ENCODE measurements at places on chromosomes 7 and 10.

DNA sequence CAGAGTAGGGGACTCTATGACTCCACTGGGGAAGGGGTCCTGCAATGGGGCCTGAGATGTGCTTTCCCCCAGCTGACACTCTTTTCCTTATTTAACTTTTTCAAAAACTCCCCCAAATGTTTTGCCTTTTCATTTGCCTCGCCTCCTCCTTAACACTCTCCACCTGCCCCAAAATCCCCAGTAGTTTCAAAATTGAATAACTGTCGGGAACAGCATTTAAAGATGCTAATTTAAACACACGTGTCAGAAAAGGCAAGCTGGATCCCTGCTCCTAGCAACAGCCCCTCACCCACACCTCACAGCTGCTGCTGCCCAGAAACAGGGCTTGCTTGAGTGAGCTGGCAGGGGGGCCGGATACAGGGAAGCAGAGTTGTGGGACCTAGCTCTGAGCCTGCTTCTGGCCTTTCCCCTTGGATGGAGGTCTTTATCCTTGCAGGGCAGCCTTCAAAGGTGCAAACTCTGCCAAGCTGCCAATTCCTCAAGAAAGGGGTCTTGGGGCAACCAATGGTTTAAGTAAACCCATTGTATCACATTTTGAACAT is 115.3 kb downstream of the KCNMA1 start:
- no peak for DNase-seq

DNA sequence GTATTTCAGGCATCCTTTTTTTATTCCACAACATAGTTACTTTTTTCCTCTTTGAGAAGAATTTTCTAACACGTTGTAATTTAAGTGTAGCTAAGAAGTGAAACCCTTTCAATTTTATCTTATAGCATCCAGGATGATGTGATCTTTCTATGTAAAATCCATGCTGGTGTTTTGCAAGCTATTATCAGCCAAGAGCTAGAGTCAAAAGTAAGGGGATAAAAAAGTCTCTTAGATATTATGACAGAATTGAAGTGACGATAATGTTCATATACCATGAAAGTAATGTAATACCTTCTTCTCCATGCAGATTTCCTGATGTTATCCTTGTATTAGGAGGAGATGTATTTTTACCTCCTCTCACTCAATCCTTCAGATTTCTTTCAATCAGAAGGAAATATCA is 64.2 kb upstream of the MBL2 start:
- DNase-seq, result no peak

DNA sequence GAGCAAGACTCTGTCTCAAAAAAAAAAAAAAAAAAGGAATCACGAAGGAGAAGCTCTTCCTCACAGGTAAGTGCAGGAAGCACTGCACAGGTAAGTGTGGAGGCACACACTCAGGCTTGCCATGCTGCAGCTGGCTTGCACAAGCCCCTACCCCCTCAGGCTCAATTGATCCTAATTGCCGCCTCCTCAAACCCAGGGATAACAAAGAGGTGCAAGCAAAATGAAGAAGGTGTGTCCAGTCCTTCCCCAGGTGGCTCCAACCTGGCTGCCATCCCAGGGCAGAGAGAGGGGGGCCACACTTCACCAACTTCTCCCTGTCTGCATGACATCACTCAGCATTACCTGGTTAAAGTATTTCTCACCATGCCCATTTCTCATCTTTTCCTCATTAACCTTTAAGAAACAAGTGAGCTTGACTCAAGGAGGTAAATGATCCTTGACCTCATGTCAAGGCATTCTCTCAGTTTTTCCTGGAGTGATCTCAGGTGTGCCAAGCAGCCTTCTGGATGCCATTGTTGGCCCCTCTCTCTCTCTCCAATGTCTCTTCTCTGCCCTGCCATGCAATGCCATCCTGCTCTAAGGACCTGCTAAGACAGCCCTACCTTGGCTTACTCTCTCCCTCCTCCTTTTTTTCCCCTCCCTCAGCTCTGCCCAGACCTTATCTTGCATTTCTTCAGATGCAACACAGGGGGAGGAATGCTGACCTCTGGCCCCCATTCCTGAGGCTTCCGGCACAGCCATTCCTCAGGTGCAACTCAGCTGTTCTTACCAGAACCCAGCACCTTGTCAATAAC is 13.0 kb upstream of the TRPV6 start:
- no peak for DNase-seq

- no peak for DNase-seq
Observed at GRCh38 chr7:24700521-24701260, 56.6 kb downstream of the GSDME start.

- DNase-seq, result no peak
Observed at GRCh38 chr10:62019013-62019684, 117.7 kb downstream of the ARID5B start.

- DNase-seq, result no peak
Observed at GRCh38 chr10:62081341-62082270, 180.1 kb downstream of the ARID5B start.

DNA sequence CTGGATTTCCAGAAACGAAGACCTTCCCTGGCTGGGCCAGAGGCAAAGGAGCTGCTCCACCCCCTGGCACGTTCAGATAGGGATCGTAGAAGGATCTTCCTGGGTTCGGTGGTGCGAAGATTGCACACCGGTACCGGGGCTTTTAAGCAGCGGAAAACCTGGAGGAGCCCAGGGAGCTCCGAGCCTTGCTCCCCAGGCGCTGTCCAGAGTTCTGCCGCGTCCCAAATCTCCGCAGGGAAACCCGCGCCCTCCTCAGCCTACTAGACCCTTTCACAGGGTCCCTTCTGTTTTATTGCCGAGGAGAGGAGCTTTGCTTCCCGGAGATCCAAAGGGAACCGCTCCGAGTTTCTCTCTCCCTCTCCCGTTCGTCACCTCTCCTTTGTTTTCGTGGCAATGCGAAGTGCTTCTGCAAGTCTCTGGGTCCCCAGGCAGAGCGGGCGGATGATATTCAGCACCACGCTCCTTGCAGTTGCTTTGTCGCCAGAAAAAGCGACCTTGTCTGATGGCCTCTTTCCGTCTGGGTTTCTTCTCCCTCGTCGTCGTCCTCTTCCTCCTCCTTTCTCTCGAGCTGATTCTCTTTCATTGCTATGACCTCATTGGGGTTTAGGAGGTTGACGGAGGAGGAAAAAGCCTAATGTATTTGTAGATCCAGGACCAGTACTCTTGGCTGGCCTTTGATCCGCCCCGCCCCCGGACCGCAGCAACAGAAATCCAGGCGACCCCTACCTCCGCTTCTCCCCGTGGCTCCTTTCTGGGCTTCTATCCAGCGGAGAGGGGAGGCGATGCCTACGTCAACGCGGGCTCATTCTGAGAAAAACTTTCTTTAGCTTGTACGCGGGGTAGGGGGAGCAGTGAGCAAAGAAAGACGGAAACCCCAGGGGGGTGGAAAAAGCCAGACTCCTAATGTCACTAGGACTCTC is at the start of gene TMEM196:
Gene TMEM196, minus strand, starts transcription at position 777 of the 920 bp plus-strand sequence. CDS start 921 bp downstream, outside the sequence.
- no peak for DNase-seq

- DNase-seq, result no peak
Observed at GRCh38 chr10:12795315-12796110, 206.0 kb downstream of the CCDC3 start.

GRCh38 chr10:28047061-28047460 is 48.2 kb upstream of the ODAD2 start:
- no peak for DNase-seq

GRCh38 chr10:110363572-110364411 is 59.1 kb upstream of the SMNDC1 start:
- no peak for DNase-seq

DNA sequence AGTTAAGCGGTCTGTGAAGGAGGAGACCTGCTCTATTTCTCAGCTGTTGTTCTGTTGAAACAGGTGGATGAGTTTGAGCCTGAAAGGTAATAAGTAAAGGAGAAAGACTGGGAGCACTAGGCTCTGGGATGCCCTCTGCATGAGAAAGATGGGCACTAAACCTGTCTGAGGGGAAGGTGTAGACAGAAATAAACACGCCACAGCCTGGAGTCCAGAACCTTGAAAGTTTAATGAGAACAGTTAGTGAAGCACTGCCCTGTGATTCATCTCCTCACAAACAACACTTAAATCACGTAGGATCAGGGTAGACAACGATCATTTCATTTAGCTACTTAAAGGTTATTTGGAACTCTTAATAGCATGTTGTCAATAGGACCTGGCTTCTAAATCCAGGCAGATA is 193.1 kb downstream of the PHTF2 start:
- DNase-seq, result no peak

DNA sequence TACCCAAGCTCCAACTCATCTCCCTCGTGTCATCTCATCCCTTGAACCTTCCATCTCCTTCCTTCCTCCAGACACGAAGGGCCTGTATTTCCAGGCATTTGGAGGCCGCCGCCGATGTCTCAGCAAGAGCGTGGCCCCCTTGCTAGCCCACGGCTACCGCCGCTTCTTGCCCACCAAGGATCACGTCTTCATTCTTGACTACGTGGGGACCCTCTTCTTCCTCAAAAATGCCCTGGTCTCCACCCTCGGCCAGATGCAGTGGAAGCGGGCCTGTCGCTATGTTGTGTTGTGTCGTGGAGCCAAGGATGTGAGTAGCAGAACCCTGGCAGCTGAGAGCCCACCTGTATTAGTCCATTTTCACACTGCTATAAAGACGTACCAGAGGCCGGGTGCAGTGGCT is 5.5 kb downstream of the FBXO24 start:
- no peak for DNase-seq

- DNase-seq, result no peak
Observed at GRCh38 chr7:27200761-27201579, 1.1 kb upstream of the HOXA13 start.

DNA sequence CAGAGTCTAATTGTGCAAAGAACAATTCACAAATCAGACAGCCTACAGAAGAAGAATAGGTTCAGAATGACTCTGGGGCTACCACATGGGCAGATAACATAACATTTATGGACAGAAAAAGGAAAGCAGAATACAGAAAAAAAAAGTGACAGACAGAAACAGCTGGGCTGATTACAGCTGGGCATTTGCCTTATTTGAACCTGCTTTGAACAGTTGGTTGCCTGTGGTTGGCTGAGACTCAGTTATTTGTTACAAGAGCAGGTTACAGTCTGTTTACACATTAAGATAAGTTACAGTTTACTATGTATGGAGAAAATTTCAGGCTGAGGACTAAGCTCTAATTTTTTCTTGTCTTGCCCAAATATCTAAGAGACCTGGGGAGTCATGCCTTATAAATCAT is 327.2 kb downstream of the GALNT17 start:
- DNase-seq, result no peak

DNA sequence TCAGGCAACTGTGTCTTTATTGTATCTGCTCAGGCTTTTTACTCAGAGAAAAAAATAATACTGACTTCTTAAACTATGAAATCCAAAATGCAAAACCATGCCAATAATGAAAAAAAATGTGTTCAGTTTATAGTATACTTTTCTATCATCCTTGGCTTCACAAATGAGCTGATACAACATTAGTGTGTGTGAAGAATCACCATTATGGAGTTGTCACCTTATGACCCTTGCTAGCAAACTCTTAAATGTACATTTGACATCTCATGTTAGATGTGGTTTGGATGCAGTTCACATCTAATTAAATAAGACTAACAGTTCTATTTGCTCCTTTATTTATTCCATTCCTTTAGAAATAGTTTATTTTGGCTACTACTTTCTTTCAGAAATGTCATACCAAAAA is 4.2 kb upstream of the OR2A2 start:
- DNase-seq, result no peak

- DNase-seq, result no peak
Observed at GRCh38 chr10:117684672-117685211, 142.2 kb downstream of the EMX2 start.

GRCh38 chr10:29838539-29838938 is 203.8 kb upstream of the SVIL start:
- DNase-seq, result no peak

DNA sequence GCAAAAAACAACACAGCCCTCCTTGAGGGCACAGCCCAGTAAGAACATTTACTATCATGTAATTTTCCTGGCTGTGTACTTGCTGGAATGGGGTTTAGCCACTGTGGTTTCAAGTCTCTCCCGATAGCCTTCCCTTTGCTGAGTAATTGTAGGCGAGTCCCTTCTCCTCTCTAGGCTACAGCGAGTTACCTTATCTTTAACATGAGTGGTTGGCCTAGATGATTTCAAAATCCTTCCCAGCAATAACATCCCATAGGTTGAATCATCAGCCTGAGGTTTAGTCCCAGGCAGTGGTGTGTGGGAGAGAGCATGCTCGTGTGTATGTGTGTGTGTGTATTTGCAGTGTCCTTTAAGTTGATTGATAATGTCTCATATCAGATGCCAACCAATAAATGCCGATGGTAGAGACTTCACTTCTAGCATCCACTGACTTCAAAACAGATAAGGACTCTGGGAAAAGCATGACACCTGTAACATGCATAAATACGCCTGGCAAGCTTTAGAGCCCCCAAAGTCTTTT is 142.9 kb upstream of the ZMIZ1 start:
- DNase-seq, result no peak

DNA sequence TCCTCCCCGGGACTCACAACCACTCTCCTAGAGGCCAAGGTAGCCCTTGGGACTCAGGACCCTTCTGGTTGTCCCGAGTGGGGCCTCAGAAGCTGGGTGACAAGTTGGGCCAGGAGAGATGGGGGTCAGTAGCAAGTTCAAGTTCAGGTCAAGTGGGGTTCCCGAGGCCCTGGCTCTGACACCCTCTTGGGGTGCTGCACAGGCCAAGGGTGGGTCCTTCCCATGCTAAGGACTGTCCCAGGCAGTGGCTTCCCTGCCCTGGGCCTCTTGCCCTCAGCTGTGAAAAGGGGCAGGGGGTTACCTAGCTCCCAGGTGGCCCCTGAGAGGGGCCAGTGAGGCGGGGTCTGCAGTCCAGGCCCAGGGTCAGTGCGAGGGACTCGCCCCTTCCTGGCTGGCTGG is 115.4 kb upstream of the TNRC18 start:
- no peak for DNase-seq
